ENCODE measurements at places on chromosomes 1 and 21. TPM values are rescaled to one million over a fixed set of nuclear protein-coding genes. Genes with fewer than 3 reads are reported as not detected.
A peak's percentile ranks its signal among the peaks of the same experiment; 100 is the strongest.

DNA sequence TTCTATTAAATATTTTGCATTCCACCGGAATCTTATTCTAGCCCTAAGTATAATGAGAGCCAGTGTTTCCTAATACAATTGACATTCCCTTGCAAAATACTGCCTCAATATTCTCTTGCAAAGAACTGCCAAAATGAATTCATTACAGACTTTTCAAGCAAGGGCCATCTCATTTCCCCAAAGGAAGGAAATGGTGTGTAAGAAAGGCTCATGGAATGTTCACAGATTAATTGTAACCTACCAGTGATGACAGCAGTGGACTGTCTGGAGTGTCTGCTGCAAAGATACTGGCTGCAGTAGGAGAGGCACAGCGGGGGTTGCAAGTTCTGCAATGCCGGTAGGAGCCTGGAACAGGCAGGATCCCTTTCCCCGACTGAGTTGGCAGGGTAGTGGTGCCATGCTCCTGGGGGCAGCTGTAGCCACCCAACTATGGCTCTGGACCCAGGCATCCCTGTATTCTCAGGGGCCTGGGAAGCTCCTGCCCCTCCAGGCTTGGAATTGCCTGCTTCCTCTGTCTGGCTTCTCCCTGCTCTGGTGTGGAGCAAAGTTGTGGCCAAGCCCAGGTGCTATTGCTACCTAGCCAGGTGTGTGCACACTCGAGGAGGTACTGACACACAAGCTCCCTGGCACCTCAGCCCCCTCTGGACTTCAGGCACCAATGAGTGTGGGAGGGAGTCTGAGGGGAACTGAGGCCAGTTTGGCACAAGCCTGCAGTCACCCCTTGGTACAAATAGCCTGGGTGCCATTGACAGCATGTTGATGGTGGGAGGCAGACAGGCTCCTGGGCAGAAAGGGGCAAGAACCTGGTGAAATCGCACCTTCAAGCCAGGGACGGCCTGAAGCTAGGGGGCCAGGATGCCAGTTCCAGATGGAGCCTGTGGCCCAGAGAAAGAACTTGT, 1371.0 kb downstream of the KCNT2 start:
- H3K4me3 ChIP-seq, result no peak overlapping the region
- DNase-seq, result no peak
- H3K27me3 ChIP-seq, result no peaks in the 10 kb centered on the region

LAMTOR2 gene
- 55.9 TPM for polyA plus RNA-seq

C1QB gene
- 0.16 TPM for polyA plus RNA-seq

DNA sequence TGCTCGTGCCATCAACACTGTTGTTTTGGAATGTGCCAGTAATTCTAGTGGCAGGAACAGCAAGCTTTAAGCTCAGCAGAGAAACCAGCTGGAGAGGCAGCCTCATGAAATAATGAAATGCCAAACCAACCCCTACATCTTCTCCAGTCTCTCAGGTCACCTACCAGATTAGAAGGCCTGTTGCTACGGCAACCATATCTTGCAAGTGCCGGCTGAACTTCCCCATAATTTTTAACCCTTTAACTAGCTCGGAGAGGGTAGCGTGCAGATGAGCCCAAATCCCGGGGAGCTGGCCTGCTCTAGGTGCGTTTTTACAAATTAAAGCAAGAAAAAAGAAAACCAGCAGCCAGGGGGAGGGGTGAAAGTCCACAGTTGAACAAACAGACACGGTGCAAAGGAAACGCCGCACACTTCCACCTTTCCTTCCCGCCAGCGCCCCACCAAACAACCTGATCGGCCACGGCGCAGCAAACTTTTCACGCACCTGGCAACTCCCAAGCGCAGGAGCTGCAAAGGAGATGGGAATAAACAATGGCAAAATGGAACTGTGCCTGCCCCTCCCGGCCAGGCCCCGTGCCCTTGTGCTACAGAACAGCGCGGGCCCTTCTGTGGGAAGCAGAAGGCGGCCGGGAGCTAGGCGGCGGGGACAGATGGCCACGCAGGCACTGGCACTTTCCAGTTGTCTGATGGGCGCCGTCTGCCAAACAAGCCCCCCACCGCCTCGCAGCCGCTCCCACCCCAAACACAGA, 50.1 kb downstream of the SSBP3 start:
- H3K27ac ChIP-seq, result no peak overlapping the region
- peaks cover 12% of the 10 kb centered on the region for H3K4me1 ChIP-seq
- peak overlapping the region; percentile 47 for H3K4me3 ChIP-seq

- no peak for DNase-seq
- no peaks in the 10 kb centered on the region for H3K27me3 ChIP-seq
- no peaks in the 10 kb centered on the region for H3K4me1 ChIP-seq
- no peak overlapping the region for H3K4me3 ChIP-seq
- H3K36me3 ChIP-seq, result no peaks in the 10 kb centered on the region
Measured at GRCh38 chr1:198018529-198018928, 101.4 kb downstream of the LHX9 start.

OLFML2B gene
- polyA plus RNA-seq, result not detected

DNA sequence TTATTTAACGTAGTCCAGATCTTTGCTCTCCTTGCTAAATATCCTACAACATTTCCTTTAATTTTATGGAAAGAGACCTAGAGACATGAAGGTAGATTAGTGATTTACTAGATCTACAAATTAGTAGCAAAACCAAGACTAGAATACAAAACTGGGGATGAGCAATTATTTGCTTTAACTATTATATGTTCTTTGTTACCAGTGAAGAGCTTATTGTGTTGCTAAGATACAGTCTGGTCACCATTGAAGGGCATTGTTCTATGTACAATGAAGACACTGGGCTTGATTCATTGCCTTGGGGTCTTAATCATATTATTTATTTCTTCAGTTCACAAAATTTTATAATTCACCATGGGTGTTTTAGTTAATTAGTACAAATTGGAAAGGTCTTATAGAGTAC, 88.3 kb downstream of the S1PR1 start:
- no peaks in the 10 kb centered on the region for H3K27me3 ChIP-seq
- H3K36me3 ChIP-seq, result no peaks in the 10 kb centered on the region
- H3K27ac ChIP-seq, result no peak overlapping the region
- H3K4me3 ChIP-seq, result no peak overlapping the region
- no peaks in the 10 kb centered on the region for H3K4me1 ChIP-seq

MRAP gene
- not detected for polyA plus RNA-seq

GRCh38 chr21:8998946-8999681, 1522.3 kb upstream of the TPTE start:
- no peak overlapping the region for H3K4me3 ChIP-seq
- H3K27me3 ChIP-seq, result no peaks in the 10 kb centered on the region
- DNase-seq, result no peak
- no peaks in the 10 kb centered on the region for H3K4me1 ChIP-seq
- H3K27ac ChIP-seq, result no peak overlapping the region
- no peaks in the 10 kb centered on the region for H3K36me3 ChIP-seq

CCDC27 gene
- polyA plus RNA-seq, result not detected

PALMD gene
- polyA plus RNA-seq, result not detected

DNA sequence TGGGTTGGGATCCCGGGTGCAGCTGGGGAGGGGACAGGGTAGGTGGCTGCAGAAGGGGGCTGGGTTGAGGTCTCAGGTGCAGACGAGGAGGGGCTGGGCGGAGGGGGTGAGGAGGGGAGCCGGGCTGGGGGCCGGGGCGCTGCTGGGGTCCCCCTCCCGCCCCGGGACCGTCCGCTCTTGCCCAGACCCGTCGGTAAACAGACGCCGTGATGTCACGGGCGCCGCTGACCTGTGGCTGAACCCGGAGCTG, 22.3 kb downstream of the DHRS3 start:
- no peak for DNase-seq
- H3K27ac ChIP-seq, result no peak overlapping the region
- no peaks in the 10 kb centered on the region for H3K36me3 ChIP-seq
- H3K4me3 ChIP-seq, result peak overlapping the region; percentile 55

DNA sequence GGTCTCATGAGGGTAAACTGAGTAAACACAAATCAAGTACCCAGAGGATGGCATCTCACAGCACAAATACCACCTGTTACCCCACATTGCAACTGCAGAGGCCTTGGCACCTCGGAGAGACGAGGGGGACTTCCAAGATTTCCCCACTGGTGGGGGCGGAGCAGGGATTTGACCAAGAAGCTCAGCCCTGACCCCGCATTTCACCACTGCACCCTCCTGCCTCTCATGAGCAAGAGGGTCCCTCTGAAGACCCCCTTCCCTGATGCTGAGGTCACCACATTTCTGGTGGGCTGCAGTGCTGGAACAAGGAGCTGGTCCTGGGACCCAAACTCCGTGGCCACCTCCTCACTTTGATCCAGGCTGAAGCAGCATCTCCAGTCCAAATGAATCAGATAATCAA, 342.4 kb downstream of the NPHP4 start:
- H3K4me1 ChIP-seq, result no peaks in the 10 kb centered on the region
- no peak overlapping the region for H3K27ac ChIP-seq
- no peaks in the 10 kb centered on the region for H3K36me3 ChIP-seq
- no peak overlapping the region for H3K4me3 ChIP-seq
- no peak for DNase-seq
- peaks cover 12% of the 10 kb centered on the region for H3K27me3 ChIP-seq

- no peaks in the 10 kb centered on the region for H3K27me3 ChIP-seq
- no peaks in the 10 kb centered on the region for H3K4me1 ChIP-seq
- H3K36me3 ChIP-seq, result no peaks in the 10 kb centered on the region
Measured at GRCh38 chr1:79197421-79197820, 190.9 kb upstream of the ADGRL4 start.

- no peaks in the 10 kb centered on the region for H3K36me3 ChIP-seq
- DNase-seq, result no peak
- no peaks in the 10 kb centered on the region for H3K27me3 ChIP-seq
- no peak overlapping the region for H3K4me3 ChIP-seq
- no peak overlapping the region for H3K27ac ChIP-seq
- H3K4me1 ChIP-seq, result no peaks in the 10 kb centered on the region
Measured at GRCh38 chr1:26060832-26061574, 6.4 kb downstream of the TRIM63 start.

GRCh38 chr1:39287541-39287940, 83.0 kb downstream of the MACF1 start:
- no peak overlapping the region for H3K27ac ChIP-seq
- no peaks in the 10 kb centered on the region for H3K27me3 ChIP-seq
- DNase-seq, result no peak
- H3K4me3 ChIP-seq, result no peak overlapping the region
- no peaks in the 10 kb centered on the region for H3K4me1 ChIP-seq

DNA sequence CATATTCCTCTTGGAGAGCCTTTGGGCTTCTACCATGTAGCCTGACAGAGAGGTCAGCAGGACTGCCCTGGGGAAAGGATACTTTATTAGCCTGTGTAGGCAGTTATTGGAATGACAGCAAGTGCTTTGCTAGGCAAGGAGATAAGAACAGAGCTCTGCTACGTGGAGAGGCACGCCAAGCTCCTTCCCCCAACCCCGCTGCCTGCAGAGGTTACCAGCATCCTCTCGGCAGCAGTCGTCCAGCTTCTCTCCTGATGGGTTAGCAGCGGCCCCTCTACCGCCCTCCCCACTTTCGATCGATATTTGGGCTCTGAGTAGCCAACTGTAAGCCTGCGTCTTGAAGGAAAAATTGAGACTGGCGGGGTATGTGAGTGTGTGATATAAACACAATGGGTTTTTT, 122.3 kb downstream of the DHRS3 start:
- H3K4me3 ChIP-seq, result no peak overlapping the region
- peaks cover 13% of the 10 kb centered on the region for H3K4me1 ChIP-seq
- no peak overlapping the region for H3K27ac ChIP-seq
- H3K36me3 ChIP-seq, result peaks cover 15% of the 10 kb centered on the region
- H3K27me3 ChIP-seq, result no peaks in the 10 kb centered on the region

SMG7 gene
- polyA plus RNA-seq, result 20.8 TPM

DNA sequence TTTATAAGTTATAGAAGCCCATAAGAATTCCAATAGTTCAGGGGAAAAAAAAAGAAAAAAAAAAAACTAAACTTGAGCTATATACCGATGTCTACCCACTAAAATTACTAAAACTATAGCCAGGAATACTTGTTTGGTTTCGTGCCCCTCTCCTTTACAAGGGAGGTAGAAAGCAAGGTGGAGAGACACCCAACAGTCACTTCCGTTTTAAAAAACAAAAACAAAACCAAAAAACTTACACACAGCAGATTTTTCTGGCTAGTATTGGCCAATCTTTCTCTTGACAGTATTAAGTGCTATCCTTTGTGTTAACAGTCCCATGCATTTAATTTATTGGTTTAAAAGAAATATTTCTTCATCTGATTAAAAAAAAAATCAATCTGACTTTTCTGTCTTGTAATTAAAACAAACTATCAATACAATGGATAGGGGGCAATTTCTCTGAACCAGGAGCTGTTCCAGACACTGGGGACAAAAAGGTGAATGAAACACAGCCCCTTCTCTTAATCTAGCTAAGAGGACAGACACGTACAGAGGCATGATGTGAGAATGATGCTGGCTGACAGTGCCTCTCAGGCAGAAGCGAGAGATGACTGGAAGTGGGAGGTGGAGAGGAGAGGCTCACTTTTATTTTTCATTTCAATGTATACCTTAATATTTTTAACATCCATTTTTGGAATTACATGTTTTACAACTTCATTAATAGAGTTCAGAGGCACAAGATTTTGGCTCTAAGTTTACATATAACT, 214.8 kb downstream of the RERE start:
- H3K27ac ChIP-seq, result no peak overlapping the region
- H3K27me3 ChIP-seq, result no peaks in the 10 kb centered on the region
- no peaks in the 10 kb centered on the region for H3K36me3 ChIP-seq
- H3K4me1 ChIP-seq, result peaks cover 27% of the 10 kb centered on the region
- H3K4me3 ChIP-seq, result no peak overlapping the region

FCAMR gene
- polyA plus RNA-seq, result not detected

AMY1C gene
- polyA plus RNA-seq, result not detected

All from B cell (primary cell).